ENCODE measurements at places on chromosomes 4 and X.

DNA sequence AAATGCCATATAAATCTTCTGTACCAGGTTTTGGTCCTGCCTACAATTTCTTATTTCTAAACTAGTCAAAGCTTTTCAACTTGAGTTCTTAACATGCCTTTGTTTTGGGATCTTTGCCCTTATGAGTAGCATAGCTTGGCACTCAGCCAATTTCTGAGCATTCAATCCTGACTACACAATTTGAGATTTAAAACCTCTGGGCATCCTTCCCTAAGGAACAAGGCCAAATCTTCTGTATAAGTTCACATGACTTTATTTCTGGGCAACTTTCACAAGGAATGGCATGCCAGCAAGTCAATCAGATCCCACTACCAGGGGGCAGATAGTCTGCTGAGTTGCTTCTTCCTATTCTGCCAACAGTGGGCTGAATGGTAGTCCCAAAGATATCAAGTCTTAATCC, 254.2 kb downstream of the ADAMTS3 start:
- no peak for DNase-seq

DNA sequence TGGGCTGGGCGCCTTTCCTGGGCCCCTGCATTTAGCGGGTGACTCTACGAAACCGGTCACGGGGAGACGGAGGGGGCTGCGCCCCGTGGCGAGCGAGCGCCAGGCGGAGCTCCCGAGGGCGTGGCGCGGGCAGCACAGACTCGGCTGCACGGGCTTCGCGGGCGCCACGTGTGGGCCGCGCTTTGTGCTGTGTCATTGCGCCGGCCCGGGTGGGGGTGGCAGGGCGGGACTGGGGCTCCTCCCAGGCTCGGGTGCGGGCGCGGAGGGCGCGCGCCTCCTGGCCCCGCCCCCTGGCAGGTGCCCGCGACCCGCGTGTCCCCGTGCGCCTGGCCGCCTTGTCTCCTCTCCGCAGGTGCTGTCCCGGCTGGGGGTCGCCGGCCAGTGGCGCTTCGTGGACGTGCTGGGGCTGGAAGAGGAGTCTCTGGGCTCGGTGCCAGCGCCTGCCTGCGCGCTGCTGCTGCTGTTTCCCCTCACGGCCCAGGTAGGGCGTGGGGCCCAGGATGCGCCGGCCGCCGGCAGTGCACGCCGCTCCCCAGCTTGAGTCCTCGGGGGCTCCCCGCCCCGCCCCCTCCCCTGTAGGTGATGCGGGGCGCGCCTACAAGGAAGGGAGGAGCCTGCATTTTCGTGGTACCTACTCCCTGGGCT, 651 bp downstream of the UCHL1 start:
- no peak for DNase-seq

GRCh38 chr4:149218672-149219071, 597.0 kb downstream of the IQCM start:
- no peak for DNase-seq

GRCh38 chr4:111812760-111813159, 332.5 kb upstream of the FAM241A start:
- DNase-seq: no peak

- no peak for DNase-seq
Measured at GRCh38 chr4:2247128-2248043, 5.5 kb upstream of the HAUS3 start.

GRCh38 chr4:177706916-177707315, 264.7 kb upstream of the AGA start:
- DNase-seq: no peak

GRCh38 chrX:119606280-119607017, at the start of gene NKRF:
Gene NKRF (minus strand): TSS chrX:119606424.
- peak; percentile 81 for DNase-seq

DNA sequence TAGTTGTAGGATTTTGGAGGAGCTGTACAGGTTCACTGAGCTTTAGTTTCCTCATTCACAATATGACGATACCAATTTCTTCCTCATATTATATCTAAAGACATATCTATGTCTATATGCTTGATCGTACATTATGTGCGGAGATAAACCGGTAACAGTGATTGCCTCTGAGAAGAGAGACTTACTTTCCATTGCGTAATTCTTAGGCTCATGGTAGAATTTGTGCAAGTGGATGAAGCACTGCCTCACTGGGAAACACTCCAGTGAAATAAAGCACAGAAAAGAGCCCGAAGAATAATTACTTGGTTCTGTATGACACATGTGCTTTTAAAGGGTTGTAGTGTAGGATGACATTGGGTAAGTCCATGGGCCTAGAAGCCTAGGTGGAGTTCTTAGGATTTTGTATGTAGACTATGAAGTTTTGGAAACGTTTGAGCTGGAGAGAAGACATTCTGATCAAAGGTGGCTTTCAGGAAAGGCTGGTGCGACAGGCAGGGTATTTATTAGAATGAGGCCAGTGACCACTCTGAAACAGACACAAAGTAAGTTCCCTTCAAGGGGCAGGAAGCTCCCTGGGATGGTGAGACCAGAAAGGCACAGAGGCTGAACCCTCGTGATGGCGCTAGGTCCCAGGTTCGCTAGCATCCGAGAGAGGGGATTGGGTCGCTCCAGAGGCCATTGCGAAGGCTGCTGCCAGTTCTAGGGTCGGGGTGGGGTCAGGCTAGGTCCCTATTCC, 649 bp upstream of the VBP1 start:
- no peak for DNase-seq

DNA sequence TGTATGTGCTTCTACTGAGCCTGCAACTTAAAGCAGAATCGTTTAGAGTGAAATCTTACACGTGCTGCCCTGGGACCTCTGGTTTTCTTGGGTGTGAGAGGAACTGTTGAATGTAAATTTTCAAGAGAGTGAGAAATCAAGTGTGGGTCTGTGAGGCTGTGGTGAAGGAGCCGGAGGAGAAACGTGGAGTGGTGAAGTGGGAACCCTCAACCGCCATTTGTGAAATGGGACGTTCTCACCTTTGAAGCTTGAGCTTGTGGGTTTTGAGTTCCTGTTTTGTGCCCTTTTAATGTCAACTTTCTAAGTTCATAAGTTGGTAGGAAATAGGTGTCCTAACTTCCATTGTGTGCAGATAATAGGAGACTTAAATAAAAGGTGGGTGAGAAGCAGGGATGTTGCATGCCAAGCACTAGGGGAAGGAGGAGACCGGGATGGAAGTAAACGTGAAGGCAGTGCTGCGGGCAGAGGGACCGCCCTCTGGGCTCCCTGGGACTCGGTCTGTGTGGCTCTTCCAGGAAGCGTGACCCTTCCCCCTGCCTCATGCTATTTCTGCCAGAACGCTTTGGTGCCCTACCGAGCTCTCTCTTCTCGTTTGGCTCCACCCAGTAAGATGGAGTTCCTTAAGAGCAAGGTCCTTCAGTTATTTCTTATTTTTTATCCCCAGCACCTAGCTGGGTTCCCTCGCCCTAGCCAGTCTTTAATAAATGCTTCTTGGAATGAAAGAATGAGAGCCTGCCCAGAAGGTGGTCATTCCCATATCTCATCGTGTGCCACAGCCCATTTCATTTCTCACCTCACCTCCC, 56.0 kb downstream of the TMEM131L start:
- DNase-seq: peak; percentile 41

DNA sequence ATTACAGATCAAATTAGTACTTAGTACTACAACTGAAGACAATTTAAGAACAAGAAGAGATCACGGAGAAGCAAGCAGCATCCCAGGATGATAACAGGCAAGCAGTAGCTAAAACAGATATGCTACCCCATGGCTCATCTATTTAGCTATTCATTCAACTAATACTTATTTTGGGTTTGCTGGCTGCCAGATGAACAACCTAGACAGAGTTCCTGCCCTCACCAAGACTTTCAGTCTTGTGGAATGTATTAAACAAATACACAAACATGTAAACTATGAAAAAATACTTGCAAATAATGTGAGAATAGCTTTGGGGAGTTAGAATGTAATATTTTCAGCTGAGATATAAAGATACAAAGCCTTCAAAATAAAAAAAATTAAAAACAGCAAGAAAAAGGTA, 2.4 kb upstream of the CORIN start:
- DNase-seq: no peak

DNA sequence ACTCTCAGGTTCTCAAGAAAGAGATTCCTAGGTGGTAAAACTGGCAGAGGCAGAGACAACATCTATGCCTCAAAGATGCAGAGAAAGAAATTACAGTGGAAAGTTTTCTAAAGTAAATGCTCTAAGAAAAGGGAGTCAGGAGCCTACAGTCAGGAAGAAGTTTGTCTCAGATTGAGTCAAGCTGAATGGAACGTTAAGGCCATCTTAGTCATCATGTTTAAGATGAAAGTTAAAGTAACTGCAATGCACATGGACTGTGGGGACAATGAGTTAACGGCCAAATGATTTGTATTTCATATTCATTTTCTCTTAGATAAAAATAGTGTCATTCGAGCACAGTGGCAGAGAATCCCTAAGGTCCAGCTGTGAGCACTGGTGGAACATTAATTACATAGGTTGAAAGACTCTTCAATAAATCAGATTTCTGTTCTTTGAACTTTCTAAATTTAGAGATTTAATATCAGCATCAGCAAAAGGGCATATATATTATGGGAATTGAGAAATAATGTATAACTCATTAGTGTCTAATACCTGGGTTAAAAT, 384.6 kb downstream of the DTHD1 start:
- DNase-seq: no peak

GRCh38 chr4:6944301-6945051, 34.9 kb downstream of the TBC1D14 start:
- DNase-seq: no peak

DNA sequence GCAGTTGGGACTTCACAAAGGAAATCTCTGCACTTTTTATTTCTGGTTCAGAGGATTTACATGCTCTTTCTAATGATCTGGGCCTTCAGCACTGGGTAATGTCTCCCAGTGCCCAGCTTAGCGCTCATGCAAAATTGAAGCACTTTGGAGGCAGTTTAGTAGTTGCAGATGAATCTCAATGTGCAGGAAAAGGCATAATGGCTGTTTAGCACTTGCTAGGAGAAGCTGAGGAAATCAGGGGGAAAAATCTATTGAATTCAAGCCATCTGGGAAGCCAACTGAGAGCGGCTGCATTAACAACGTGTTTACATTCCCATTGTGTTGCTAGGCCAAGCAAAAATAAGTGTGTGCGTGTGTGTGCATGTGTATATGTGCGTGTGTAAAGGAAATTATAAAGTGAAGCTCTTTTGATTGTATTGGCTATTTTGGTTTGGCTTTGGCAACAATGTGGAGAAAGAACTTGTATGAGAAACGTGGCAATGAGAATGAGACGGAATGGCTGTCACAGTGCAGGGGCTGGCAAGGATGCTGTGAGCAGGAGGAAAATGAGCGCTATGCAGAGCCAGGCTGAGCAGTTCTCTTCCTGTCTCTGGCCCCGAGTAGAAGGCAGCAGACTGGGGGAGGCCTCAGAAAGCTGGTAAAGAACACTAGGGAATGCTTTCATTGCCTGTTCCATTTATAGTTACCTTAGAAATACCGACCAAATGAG, 231.5 kb downstream of the UNC5C start:
- DNase-seq: no peak

- DNase-seq: no peak
Measured at GRCh38 chr4:110878956-110879355, 256.1 kb upstream of the PITX2 start.

- no peak for DNase-seq
Measured at GRCh38 chr4:7901311-7901885, 38.3 kb downstream of the AFAP1 start.

GRCh38 chrX:109773374-109773773, 40.3 kb upstream of the ACSL4 start:
- DNase-seq: no peak

- no peak for DNase-seq
Measured at GRCh38 chrX:82945332-82945731, 562.8 kb upstream of the POU3F4 start.

All from activated gamma-delta T cell treated with anti-CD3 and anti-CD28 coated beads, Interleukin-2, amount 50 U/mL, for 16 hours (primary cell).